AG09309 (cell line): ENCODE measurements at places on chromosomes 3 and 15.

DNA sequence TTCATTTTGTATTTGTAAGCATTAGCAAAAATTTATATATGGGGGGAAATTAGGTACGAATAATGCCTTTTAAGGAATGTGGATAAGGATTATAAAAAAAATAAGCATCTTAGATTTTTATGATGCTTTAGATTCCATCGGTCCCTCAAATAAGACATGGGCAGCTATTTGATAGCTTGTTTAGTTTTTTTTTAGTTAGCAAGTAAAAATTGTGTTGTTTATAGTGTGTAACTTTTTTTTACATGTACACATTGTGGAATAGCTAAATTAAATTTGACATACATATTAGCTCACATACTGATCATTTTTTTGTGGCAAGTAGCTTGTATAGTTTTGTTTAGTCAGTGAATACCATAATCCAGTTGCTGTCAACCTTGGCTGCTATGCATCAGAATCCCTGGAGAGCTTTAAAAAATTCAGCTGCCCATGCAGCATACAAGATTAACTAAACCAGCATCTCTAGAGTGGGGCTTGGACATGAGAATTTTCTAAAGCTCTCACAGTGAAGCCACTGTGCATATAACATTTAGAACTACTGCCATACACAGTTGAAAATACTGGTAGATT, 53.9 kb downstream of the TMOD3 start:
- DNase-seq = no peak

DNA sequence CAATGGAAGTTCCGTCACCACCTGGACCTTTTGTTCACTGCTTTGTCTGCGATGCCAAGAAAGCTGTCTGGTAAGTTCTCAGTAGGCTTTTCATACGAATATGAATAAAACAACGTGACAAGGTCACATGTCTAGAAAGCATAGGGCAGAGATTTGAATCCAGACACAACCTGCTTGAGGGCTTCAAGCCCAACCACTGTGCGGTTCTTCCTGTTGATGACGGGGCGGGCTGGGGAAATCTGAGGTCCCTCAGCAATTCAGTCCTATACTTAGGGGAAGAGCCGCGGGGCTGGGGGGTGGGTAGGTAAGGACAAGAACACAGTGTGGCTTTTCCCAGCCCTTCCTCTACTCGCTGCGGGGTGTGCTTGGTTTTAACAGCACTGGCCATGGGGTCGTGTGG, 32.4 kb upstream of the SMAD3 start:
- no peak for DNase-seq

DNA sequence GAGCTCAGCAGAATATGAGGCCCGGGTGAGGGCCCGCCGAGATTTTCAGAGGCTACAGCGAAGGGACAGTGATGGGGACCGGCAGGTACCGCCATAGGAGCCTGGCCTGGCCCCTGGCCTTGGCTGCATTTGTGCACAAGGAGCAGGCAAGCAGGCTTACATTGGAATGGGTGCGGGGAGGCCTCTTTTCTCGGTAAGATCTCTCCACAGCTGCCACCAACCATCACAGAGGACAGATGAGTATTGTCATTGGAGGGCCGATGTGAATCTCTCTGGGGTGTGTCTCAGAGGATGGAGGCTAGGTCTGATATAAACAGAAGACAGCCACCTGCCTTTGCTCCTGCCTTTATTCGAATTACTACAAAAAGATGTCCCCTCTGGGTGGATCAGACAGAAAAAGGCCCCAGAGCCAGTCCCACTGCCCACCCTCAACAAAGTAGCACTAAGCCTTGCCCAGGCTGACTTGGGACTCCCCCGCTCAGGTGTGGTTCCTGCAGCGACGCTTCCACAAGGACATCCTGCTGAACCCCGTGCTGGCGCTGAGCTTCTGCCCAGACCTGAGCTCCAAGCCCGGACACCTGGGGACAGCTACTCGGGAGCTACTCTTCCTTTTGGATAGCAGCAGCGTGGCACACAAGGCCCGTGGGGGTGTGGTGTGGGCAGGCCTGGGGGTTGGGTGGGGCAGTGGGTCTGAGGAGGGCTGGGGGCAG, 5.4 kb downstream of the VWA5B2 start:
- no peak for DNase-seq

DNA sequence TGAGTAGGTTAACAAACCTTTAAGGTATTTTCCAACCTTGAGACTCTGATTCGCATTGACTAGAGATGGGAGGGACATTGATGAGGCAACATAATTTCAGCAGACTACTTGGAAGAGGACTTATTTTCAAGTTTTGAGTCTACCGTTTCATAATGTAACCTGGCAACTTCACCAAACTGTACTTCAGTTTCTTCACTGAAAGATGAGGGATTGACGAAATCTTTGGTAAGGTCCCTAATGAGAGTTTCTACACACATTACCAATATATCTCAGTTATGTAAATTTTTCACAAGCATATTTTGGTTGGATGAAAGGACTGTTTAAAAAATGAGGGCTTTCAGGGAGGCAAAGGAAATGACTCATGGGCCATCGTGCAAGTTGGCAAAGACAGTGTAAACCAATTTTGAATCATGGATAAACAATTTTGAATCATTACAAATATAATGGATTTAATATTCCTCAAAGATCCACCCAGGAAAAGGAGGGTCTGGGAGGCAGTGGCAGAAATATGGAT, 28.7 kb upstream of the SEMA6D start:
- DNase-seq = peak; percentile 1

GRCh38 chr15:68559345-68560310, 19.2 kb upstream of the CORO2B start:
- no peak for DNase-seq

DNA sequence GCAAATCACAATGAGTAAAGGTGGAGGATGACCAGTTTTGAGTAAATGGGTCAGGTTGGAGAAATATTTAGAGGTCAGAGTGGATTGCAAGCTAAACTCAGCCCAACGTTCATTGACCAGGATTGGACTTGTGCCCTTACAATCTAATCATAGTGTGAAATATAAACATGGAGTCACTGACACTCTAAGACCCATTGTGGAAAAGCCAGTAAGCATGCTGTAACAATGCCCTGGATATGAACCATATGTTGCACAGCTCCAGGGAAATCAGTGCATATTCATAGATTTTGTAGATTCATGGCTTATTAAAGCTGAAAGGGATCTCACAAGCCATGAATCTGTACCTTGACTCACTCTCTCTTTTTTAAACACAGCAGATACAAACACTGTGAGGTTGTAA, 660.2 kb upstream of the LMCD1 start:
- DNase-seq = no peak

DNA sequence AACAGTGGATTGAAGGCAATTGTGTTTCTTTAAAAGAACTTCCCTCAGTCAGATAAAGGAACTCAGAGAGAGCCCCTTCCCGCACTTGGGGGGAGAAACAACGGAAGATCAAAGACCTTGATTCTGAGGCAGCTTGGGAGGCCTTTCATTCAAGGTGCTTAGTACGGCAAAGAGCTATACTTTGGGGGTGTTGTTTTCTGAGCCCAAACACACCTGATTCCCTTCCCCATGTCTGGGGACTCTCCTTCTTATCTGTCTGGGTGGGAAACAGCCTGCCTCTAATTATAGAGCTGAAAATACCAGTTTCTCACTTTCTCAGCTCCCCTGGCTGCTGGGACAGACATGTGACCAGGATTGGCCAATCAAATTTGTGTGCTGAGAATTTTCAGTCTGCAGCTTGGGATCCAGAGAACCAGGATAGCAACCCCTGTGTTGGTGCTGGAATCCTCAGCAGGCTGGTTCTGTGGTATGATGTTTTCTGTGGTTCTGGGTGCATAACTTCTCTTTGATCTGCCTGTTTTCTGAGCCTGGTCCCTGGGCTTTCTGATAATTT, 19.4 kb upstream of the IQCF6 start:
- DNase-seq = no peak

- peak; percentile 79 for DNase-seq
These were observed at the start of gene OXTR for GRCh38 chr3:8769088-8769822. OXTR (minus strand) TSS chr3:8769613; CDS start chr3:8768187, 1,426 bp downstream.

DNA sequence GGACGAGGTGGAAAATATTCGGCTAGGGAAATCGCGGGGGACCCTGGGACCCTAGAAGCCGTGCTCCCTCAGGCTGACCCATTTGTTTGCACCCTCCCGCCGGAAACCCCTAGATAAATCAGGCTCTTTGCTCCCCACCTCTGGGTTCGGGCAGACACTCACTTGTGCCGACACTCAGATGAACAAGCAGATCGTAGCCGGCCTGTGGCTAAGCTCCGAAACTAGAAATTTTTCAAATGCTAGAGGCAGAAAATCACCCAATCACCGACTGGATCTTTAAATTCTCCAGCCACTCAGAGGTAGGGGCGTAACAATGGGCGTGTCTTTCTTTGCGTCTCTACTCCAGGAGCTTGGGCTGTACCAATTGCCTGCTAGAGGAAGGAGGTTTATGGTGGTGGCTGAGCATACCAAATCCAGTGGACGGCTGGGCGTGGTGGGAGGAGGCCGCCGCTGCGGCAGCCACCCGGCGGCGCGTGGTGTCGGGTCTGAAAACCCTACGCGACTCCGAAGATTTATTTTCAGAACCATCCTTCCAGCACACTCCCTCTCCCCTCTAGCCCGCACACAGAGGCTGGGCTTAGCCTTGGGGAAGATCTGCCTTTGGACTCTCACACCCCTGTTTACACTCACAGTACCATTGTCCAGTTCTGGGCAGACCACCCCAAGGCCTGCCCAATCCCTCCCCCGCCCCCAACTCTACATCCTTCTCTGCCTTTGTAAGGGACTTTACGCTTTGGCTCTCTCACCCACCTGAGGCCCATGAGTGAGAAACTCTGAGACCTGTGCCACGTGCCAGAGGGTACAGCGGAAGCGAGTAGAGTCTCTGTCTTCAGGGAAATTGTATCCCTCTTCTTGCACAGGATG, at the start of gene PIF1:
Gene PIF1, minus strand, starts transcription at position 217 of the 864 bp plus-strand sequence. CDS start 1,312 bp downstream, outside the sequence.
- peak; percentile 96 for DNase-seq

DNA sequence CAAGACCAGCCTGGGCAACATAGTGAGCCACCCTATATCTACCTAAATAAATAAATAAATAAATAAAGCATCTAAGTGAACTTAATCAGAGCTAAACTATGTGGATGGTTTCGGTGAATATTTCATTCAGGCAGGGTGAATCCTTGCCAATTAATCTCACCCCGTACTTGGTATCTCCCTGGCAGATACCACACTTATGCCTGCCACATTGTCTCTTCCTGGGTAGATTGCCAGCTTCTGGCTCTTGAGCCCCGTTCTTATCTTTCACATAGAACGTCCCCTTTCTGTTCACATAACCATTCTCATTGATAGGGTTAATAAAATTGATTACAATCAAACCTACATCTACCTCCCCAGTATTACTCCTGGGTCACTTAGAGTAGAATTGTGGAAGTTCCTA, 7.0 kb downstream of the SNAP23 start:
- no peak for DNase-seq

- DNase-seq = no peak
These were observed 83.6 kb downstream of the PDZRN3 start for GRCh38 chr3:73540969-73541740.

GRCh38 chr3:185351396-185351795, 11.5 kb upstream of the MAP3K13 start:
- DNase-seq = no peak

DNA sequence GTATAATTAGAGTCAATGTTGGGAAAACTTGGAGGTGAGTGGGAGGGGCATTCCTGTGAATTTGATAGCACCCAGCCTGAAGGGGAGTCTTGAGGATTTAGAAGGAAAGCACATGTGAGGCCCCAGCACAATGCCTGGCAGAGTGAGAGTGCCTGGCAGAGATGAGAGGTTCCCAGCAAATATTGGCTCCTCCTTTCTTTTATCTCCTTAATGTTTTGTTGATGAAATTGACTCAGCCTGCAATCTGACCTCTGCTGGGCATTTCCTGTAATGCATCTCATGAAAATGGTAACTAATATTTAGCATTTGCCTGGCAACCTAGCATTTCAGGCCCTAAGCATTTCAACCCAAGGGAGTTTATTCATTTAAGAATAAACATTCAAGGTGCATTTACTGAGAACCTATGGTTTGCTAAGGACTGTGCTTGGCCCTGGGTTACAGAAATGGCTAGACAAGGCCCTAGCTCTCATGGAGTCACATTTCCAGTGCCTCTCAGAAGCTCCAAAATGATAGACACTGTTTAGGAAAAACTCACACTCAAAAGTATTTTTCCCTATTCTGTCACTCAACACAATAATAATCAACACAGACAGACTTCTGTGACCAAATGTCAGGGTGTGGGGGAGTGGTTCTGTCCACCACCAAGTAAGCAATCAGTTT, 19.0 kb downstream of the PDHB start:
- no peak for DNase-seq

DNA sequence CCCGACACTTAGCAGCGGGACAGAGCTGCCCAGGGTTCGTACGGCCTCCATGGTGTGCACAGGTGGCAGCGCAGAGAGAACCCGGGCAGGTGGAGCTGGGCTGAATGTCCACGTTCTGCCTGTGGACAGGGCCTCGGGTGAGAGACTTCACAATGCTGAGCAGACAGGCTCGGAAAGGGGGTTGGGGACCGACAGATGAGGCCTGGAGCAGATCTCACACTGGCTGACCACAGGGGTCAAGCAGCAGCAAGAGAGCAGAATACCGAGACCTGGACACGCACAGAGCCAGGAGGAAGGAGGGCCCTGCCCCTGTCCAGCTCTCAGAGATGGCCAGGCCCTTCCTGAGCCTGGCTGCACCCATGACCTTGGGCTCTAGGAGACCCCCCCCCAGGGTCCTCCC, 83.0 kb downstream of the VGLL4 start:
- DNase-seq = no peak

GRCh38 chr15:99437315-99438223, 128.2 kb upstream of the MEF2A start:
- DNase-seq = no peak

DNA sequence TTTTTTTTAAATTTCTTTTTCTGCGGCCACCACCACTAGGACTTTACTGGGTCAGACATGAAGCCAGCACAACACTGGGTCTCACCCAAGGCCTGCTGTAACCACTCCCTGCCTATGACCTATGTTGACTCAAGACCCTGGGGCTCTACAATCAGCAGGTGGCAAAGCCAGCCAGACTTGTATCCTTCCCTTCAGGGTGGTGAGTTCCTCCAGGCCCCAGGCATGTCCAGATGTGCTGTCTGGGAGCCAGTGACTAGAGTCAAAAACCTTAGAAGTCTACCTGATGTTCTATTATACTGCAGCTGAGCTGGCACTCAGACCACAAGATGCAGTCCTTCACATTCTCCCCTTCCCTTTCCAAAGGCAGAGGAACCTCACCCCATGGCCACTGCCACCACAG, 31.6 kb upstream of the CLDN18 start:
- no peak for DNase-seq

GRCh38 chr3:131543714-131544113, 40.9 kb upstream of the MRPL3 start:
- peak; percentile 64 for DNase-seq

- no peak for DNase-seq
These were observed 260.2 kb downstream of the TIGIT start for GRCh38 chr3:114553949-114554593.

GRCh38 chr3:12830785-12831156, 10.6 kb downstream of the RPL32 start:
- DNase-seq = no peak

DNA sequence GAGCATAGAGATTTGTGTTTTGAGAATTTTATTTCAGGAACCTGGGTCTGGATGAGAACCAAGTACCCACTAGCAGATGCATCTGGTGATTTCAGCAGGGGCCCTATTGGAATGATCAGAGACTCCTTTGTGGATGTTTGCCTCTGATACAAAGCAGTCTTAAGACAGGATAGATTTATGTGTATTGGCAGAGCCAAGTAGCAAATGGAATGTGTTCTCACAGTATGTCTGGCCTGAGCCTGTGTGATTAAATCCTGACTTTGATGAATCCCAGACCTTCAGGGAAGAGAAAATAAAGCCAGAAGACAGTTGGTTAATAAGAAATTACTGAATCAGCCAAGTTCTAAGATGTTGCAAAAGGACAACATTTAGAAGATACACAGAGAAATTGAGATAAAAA, 755.5 kb upstream of the SEMA6D start:
- DNase-seq = no peak
